Activated CD4-positive, CD25-positive, alpha-beta regulatory T cell treated with anti-CD3 and anti-CD28 coated beads, Interleukin-2, amount 50 U/mL, for 24 hours (primary cell): ENCODE measurements at places on chromosomes 16 and 17.

DNA sequence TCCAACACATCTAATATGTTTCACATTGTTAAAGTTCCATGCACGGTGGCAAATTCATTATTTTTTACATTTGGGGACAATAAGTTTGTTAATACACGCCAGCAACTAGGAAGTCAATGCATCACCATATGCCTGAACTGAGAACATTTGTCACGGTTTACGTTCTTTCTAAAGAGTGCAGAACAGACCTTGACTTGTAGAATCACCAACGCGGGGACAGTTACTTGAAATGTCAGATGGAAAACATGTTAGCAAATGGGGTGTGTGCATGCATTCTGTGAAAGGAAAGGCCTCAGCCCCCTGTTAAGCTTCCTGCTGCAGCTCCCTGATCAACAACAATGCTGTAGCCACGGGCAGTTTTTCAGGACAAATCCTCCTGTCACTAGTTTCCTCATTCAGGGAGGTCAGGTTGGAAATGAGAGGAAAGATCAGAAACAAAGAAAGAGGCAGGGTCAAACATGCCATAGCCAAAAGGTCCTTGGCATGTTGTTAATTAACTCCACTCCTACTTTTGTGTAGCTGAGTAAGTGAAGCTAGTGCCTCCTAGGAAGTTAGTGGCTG lies 18.4 kb downstream of the SMIM36 start:
- ATAC-seq: no peak

GRCh38 chr17:55561973-55562495 lies 50.8 kb upstream of the SMIM36 start:
- ATAC-seq: no peak

DNA sequence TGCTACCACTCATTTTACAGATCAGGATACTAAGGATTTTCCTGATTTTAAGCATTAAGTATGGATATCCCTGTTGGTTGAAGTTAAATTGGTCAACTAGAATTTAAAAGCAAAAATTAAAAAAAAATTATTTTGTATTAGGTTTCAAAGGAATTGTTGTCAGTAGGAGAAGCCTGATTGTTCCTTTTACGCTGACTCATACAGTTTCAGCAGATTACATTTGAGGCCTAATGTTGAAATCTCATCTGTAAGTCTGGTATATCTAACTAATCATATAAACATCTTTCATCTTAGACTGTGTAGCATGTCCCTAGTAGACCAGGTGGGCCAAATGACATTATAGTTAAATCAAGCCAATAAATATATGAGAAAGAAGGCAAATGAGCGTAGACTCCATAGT lies 83.5 kb downstream of the FTO start:
- ATAC-seq: no peak

DNA sequence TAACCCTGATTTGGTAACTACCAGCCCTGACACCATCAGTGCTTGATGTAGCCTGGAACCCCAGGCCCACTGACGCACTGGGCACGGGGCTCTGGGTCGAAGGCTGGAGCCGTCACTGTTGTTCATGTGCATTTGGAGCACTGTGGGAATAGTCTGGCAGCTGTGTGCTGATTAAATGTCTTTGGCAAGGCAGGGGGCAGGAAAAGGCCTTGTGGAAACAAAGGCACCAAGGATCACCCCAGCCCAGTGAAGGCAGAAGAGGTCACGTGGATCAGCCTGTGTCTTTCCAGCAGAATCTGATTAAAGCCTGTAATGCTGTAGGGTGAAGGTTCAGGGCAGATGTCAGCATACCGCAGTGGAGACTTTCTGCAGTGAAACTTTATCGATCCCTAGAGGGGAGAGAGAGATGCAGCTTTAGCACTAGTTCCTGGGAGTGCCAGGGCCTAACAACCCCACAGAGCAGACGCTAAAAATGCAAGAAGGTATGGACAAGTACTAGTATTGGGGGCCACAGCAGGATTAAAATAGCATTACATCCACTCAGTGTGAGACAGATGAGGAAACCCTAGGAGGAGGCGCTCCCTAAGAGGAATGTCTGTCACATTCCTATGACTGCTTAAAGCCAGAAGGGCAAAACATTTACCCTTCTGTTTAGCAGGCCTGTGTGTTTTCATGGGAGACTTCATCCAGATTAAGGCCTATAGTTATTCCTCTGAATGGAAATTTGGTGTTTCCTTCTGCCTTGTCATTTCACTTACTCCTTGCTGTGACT lies 9.7 kb downstream of the ZNHIT3 start:
- ATAC-seq: no peak

GRCh38 chr16:35794896-35795295 lies 2335.5 kb downstream of the TP53TG3F start:
- ATAC-seq: no peak

GRCh38 chr16:72425571-72426341 lies 253.8 kb upstream of the PMFBP1 start:
- no peak for ATAC-seq

DNA sequence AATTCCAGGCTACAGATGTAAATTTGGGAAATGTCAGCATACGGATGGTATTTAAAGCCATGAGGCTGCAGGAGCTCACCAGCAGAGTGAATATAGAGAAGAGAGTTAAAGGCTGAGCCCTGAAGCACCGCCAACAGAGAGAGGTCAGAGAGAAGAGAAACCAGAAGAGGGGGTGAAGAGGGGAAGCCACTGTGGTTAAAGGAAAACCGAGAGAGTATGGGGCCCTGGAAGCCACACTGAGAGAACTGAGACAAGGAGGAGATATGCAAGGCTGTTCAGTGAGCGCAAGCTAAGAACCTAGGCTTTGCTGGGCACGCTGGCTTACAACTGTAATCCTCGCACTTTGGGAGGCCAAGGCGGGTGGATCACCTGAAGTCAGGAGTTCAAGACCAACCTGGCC lies 24.6 kb downstream of the COPRS start:
- no peak for ATAC-seq

- no peak for ATAC-seq
These were observed 36.5 kb downstream of the CYTH1 start for GRCh38 chr17:78745407-78746088.

DNA sequence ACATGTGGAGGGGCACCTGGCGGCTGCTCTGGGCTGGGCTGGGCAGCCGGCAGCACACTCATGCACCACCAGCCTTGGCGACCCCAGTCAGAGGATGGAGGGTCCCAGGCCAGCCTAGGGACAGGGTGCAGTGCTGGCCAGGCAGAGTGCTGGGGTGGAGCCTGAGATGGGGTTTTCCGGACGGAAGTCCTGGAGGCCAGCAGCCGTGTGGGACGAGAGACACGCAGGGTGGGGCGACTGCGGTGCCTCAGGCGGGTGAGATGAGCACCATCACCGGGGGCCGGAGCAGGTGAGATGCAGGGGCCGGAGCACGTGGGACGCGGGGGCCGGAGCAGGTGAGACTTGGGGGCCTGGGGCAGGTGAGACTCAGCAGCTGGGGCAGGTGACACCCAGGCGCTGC lies 55.2 kb downstream of the LMF1 start:
- no peak for ATAC-seq

- no peak for ATAC-seq
These were observed 85.3 kb upstream of the FOXF1 start for GRCh38 chr16:86424985-86425384.

- peak; percentile 8 for ATAC-seq
These were observed 556 bp upstream of the SPNS1 start for GRCh38 chr16:28974007-28974436.

GRCh38 chr17:48051706-48052486 lies 3.7 kb downstream of the NFE2L1 start:
- ATAC-seq: no peak

- no peak for ATAC-seq
These were observed 26.6 kb downstream of the PIPOX start for GRCh38 chr17:29069526-29070041.

DNA sequence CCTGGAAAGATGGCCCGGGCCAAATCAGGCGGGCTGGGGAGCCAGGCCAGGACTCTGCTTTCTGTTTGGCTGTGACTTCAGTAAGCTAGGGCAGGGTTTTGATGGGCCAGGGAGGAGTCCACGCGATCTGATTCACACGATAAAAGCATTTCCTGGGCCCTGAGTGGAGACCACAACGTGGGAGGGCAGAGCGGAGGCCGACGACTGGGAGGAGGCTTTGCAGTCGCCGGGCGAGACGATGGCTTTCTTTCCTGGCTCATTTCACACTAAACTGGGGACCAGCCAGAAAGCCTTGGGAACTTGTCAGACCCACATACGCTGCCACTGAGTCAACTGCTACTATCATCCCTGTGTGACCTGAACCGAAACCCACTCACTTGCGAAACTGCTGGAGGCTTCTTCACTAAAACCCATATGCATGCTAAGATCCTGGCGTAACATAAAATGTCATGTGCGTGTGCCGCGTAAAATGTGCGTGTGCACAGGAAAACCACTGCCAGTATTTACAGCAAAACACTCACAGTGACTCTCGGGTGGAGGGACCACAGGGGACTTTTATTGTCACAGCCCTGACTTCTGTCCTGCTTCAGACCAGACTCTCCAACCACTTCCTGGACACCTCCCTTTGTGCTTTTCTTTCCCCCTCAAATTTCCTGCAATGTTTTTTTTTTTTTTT lies 14.2 kb upstream of the RHBDF2 start:
- ATAC-seq: peak; percentile 92

- ATAC-seq: no peak
These were observed 3.9 kb upstream of the MRPS23 start for GRCh38 chr17:57853695-57854094.

DNA sequence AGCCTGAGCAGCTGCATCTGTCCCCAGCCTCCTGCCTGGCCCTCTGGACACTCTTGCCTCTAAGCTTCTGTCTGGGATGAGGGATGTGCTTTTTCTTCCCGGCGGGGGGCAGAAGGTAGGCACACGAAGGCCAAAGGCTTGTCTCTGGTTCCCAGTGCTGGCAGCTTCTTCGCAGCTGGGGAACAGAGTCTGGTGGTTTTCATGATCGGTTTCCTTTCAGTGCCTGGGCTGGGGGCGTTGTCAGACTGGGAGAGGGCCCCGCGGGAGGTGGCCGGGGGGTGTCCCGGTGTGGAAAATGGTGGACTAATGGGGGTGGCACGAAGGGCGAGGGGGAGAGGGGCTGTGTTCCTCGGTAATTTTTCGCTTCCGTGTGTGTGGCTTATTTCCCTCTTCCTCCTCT lies 988 bp downstream of the RAP1GAP2 start:
- no peak for ATAC-seq

- no peak for ATAC-seq
These were observed 11.5 kb downstream of the KCNG4 start for GRCh38 chr16:84228256-84228838.

DNA sequence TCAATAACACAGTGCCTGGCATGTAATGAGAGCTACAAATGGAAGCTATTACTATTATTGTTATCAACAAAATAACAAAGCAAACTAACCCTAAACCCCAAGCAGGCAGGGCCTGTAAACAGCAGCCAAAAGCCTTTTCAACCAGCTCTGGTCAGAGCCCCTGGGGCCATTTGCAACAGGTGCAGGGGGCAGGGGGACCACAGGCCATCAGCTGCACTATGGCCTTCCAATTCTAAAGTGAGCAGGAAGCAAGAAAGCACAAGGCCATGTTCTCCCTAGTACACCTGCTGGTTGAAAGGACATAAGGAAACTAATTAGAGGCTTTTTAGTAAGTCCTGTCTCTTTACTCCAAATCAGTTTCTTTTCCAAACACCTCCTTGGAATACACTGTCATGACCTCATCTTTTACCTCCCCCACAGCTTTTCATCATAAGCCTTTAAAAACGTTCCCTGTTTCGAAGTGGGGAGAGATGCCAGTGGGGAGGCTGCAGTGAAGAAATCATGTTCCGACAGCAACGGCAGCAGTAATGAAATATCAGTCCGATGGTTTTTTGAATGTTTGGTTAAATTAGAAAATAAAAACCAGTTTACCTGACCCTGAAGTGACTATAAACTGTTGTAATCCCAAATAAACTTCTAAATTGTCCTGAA lies 68.4 kb upstream of the GSG1L start:
- no peak for ATAC-seq

DNA sequence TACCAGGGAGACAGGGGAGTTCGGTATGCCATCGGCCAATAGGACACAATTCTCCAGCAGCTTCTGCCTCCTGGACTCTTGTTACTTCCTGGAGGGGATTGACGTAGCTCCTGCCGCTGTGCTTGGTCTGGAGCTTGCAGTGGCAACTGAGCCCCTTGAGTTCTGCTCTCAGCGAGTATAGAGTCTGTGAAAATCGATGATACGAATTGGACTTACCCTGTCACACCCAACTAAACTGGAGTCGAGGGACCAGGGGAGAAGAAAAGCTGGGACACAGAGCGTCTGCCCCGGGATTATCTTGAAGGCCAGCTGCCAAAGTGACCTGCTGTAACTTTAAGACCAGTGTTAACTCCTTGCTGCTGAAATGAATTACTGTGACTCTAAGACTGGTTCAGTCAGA lies 22.2 kb downstream of the SEC14L1 start:
- no peak for ATAC-seq

GRCh38 chr17:74426551-74427047 lies 5.3 kb upstream of the GPRC5C start:
- ATAC-seq: no peak

DNA sequence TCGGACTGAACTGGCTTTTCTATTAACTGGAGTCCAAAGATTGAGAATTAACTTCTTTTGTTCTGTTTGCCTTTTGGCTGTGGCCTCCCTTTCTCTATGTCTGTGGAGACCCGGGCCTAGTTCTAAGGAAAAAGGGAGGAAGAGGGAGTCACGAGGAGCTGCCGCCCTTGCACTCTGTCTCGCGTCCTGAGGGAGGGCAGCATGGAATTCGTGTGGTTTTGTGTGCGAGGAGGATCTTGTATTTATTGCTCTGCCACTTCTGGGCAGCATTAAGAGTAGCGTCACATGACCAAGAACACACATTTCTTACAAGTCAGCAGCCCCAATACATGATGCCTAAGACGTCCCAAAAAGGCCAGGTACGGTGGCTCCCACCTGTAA lies 23.6 kb downstream of the METTL22 start:
- ATAC-seq: no peak

GRCh38 chr17:248337-249235 lies 67.1 kb upstream of the DOC2B start:
- ATAC-seq: no peak

DNA sequence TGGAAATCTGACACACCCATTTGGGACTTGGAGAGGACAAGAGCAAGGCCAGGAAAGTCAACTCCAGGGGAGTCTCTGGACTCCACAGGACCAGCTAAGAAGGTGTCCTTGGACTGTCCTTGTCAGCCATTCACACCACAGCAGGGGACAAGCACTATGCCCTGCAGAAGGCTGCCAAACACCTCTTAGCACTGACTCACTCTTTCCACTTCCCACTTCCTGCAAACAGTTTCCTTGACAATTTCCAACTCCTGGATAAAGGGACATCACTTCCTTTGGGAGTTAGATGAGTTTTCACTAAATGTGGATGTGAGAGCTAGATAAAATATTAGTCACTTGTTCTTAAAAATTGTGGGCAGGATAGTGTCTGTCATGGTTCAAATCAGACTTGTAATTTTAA lies 37.8 kb upstream of the BCAR1 start:
- no peak for ATAC-seq

DNA sequence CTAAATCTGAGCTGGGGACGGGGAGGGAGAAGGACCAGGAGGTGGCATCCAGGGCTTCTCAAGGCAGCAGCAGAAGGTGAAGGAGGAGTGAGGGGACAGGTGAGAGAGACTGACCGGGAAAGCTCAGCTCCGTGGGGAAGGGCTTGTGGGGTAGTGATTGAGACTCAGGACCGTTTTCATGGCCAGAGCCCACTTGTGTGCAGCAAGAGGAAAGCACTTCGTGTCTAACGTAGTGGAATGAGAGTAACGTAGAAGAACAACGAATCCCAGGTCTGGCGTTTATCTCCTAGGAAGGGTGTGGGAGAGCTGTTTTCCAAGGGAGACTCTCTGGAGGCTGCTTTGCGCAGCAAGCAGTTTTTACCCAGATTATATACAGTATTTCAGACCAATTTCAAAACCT lies 1.3 kb upstream of the CDH3 start:
- ATAC-seq: no peak
